ENCODE measurements at places on chromosomes 12 and 14.

- no peak for DNase-seq
Measured at GRCh38 chr14:33679025-33679424, 271.8 kb downstream of the EGLN3 start.

DNA sequence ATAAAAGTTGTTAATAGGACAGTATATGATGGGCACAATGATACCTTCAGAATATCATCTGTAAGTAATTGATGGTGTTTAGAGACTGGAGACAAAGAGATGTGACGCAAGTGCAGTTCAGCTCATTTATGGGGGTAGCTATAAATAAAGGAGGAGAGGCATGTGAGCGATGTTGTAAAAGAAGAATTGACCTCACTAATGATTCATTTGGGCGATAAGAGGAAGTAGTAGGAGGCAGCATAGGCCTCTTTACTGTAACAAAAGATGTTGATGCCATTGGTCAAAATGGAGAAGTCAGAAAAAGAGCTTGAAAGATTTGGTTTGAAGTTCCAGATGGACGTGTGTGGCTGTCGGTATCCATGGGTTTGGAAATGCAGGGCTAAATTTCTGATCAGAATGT, 70.0 kb downstream of the FLRT2 start:
- DNase-seq = no peak

- DNase-seq = no peak
Measured at GRCh38 chr12:49138587-49138986, 7.4 kb upstream of the TUBA1B start.

DNA sequence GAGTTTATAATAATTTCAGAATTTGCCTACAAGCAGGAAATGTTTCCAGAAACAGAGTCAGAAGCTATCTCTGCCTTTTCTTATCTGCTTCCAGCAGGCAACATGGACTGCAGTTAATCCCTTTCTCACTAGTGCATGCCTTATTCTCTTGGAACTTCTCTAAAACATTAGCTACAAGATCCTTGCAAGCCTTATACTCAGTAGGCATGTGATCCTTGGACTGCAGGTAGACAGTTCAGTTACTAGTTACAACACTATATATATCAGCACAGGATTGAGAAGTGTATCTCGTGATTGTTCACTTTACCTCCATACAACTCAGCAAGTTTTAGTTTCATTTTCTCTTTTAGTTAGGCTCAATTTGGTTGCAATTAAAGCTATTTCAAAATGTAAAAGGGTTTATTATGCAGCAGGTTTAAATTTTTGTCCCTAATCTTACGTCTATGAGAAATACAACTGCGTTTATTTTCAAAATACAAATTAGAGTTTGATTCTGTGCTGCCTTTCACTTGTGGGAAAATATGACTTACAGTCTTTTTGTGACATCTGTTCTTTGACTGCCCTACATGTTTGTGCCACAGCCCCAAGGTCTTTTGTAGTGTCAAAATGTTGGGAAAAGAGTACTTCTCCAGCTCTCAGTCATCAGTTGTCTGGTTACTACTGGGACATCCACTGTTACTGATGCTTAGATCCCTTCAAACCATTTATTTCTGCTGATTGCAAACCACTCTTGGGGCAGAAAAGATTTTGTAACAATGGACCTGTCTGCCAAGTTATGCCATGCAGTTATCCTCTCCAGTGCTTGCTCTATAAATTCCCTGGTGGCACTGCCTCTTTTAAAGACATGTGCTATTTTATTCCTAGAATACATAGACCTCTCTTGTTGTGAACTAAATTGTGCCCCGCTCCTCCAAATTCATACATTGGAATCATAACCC, 709.0 kb upstream of the FOXG1 start:
- DNase-seq = no peak

DNA sequence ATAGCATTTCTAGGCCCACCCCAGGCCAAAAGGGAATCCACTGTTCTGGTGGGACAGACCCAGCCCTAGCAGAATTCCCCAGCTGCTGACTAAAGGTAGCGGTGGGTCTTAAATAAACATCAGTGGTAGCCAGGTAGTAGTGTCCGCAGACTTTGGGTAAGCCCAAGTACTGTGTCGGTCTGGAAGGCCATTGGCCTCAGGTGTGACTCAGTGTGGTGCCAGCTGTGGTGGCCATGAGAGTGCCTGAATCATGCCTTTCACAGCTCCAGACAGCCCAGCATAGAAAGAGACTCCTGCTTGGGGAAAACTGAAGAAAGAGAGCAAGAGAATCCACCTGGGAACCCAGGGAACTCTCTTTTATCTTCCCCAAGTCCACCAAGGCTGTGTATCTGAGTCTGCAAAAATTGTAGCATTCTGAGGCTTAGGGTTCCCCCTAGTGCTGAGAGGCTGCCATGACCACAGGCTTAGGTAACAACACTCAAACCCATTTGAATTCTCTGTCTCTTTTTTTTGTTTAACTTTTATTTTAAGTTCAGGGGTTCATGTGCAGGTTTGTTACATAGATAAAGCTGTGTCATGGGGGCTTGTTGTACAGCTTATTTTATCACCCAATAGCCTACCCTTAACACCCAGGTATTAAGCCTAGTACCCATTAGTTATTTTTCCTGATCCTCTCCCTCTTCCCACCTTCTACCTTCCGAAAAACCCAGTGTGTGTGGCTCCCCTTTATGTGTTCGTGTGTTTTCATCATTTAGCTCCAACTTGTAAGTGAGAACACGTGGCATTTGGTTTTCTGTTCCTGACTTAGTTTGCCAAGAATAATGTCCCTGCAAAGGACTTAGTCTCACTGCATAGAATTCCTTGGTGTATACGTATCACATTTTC, 16.7 kb upstream of the CD163L1 start:
- DNase-seq = peak; percentile 92

DNA sequence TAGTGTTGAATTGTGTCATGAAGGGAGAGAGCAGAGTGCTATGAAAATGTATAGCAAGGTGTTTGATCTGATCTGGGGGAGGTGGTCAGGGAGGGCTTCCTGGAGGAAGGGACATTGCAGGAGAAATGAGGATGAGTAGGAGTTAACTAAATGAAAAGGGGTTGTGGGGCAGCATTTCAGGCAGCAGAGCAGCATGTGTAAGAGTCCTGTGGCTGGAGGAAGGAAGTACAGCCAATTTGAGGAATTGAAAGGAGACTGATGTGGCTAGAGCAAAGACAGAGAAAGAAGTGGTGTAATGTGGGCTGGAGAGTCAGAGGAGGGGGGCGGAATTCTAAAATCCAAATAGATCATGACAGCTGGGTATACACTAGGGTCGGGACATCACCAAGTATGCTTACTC, 20.5 kb downstream of the NPC2 start:
- DNase-seq = no peak

DNA sequence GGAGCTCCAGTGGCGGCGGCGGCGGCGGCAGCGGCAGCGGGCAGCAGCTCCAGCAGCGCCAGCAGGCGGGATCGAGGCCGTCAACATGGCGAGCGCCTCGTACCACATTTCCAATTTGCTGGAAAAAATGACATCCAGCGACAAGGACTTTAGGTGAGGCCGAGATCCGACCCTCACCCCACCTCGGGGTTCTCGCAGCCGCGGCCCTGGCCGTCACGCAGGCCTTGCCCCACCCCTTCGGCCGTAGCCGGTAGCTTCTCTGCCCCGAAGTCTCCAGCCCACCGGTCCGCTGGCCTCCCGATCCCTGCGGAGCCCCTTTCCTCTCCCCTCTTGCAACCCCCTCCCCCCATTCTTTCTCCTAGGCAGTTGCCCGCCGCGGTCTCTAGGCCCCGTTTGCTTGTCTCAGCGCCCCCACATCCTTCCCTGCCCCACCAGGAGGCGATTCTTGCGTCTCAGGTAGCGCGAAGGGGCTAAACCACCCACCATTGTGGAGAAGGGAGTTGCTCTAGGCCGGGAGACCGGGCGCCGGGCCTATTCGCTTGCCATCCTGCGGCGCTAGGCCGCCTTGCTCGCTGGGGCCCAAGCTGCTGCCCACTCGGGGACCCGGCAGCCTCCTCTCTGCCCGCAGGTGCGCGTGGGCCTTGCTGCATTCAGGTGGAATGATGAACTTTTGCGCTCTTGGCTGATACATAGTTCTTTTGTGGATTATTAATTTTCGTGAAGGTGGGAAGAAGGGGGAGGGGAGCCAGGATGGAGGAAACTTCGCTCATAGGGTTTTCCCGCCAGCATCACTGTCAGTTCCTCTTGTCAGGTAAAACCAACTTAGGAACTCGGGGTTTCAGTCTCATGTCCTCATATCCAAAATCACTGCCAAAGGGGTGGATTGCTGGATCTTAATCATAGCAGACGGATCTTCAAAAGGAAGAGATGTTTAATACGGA, 745 bp downstream of the CAND1 start:
- peak; percentile 34 for DNase-seq

DNA sequence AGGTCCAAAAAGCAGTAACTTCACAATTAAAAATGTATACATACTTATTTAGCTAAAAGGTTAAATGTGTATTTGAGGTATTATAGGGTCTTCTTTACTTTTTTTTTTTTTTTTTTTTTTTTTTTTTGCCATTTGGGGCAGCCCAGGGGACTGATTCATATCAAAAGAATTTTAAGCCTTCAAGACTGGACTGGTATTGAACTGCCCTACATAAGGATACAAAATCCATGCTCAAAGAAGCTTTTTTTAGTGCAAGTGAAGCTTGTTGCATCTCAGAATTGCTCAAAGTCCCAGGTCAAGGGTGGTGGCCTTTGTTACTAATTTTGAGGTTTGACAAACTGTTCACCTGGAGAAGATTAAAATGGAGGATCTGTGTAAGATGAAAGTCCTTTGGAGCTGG, 124.0 kb downstream of the APAF1 start:
- DNase-seq = no peak
